ENCODE measurements at places on chromosomes 6 and 20. TPM values are rescaled to one million over a fixed set of nuclear protein-coding genes. Genes with fewer than 3 reads are reported as not detected.

The TBXT gene
- not detected for total RNA-seq

GRCh38 chr20:23637282-23638221, at the start of gene CST3:
Gene CST3 (minus strand): TSS chr20:23637955. CDS start chr20:23637862, 93 bp downstream.
- DNase-seq = peak; percentile 87

GRCh38 chr20:2835331-2835796, 5.1 kb downstream of the PCED1A start:
- DNase-seq = no peak

- no peak for DNase-seq
Measured at GRCh38 chr6:73028893-73029450, 196.3 kb downstream of the KHDC1L start.

DNA sequence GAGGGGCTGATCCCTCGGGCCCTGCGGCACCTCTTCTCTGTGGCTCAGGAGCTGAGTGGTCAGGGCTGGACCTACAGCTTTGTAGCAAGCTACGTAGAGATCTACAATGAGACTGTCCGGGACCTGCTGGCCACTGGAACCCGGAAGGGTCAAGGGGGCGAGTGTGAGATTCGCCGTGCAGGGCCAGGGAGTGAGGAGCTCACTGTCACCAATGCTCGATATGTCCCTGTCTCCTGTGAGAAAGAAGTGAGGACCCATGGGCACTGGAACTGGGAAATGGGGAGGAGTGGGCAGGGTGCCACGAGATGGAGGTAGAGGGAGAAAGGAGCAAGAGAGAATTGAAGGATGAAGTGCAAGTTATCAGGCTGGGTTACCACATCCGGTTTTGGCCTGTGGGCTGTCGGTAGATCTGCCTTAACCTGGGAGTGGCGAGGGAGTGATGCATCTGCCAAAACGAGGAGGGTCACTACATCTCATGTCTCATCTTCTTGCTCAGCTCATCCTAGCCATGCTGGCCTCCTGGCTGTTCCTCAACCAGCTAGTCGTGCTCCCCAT, 5.4 kb upstream of the PHF1 start:
- DNase-seq = no peak

Data from Daoy (cell line).